Left ventricle myocardium inferior (tissue), 1 donor: ENCODE measurements at places on chromosomes 16 and 17.

- DNase-seq = no peak
These were observed 16.3 kb downstream of the IRF8 start for GRCh38 chr16:85915125-85915845.

- peak; percentile 67 for DNase-seq
These were observed 38.2 kb downstream of the KSR1 start for GRCh38 chr17:27494192-27495091.

DNA sequence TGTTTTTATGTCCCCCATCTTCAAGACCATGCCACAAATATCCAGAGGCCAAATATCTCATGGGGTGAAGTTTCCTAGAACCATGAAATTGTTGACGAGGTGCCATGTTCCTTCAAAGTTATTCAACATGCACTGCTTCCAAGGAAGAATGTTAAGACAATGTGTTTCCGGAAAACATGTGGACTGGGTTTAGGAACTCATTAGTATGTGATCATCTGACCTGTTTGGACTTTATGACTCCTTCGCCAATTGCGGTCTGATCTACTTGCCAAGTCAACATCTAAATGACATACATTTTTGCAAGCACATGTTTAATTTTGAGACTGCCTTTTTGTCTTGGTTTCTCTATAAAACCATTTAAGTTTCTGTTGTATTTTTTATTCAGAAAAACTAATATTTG is 234.8 kb downstream of the MAF start:
- DNase-seq = no peak

DNA sequence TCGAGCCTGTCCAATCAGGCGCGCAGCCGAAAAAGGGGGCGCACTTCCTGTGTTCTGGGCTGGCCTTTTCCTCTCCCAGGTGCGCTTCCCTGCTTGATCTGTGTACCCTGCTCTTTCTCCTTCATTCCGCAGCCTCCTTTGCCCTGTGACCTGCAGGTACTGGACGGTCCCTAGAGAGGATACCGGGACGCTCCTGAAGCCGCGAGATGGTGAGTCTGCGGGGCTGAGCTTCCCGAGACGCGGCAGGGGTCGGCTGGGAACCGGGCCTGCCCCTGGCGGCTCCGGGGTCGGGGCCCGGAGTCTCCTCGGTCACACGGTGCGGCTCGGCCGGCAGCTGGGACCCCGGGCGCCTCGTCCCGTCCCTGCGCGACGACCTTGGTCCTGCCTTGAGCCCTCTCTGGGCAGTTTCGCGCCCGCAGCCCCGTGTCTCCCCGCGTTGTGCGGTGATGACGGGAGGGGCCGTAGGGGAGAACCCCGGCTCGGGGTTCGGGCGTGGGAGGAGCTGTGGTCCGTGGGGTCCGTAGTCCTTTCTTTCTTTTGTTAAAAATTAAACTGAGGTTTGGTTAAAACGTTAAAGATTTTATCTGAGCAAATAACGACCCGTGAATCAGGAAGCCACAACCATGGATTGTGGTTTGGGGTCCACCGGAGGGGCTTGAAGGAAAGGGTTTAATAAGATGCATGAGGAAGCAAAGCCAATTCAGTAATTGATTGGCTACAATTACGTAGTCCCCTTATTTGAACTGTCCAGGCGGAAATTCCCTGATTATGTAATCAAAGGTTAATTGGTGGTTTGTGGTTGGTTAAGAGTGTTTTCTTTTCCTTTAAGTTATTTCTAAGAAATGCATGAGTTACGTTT is 172.8 kb upstream of the ZNF267 start:
- DNase-seq = peak; percentile 82

- DNase-seq = no peak
These were observed 2.2 kb downstream of the RAB26 start for GRCh38 chr16:2150418-2151187.

DNA sequence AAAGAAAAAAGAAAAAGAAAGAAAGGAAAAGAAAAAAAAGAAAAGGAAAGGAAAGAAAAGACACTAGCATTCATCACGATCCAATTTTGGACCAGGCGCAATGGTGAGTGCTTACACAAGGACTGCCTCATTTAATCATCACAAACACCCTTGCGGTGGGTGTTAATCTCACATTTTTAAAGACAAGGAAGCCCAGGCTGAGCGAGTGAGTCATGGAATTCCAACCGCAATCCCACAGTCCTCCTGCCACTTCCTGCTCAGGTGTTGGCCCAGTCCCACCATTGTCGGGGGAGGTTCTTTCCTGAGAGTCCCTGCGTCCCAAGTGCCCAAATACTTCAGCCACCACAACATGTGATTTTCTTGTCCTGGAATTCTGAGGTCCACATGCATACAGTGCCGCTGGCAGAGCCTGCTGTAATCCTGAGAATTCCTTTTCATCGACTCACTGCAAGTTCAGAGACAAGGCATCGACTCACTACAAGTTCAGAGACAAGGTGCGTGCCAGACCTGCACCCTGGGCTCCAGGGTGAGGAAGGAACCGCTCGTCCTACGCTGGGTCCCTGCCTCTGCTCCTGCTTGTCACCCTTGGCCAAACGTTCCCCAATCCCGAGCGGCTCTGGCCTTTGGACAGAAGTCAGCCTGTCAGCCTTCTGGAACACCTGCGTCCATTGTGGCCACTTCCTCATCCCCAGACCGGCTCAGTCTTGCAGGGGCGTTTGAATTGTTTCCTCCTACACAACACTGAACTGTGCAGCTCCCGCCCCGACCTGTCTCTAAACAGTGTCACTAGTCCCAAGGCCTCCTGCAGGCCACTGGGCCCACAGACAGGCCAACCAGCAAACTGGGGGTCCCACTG is 5.8 kb downstream of the ZG16B start:
- DNase-seq = no peak
